ENCODE measurements at places on chromosomes 16 and 17.
A peak's percentile ranks its signal among the peaks of the same experiment; 100 is the strongest.

DNA sequence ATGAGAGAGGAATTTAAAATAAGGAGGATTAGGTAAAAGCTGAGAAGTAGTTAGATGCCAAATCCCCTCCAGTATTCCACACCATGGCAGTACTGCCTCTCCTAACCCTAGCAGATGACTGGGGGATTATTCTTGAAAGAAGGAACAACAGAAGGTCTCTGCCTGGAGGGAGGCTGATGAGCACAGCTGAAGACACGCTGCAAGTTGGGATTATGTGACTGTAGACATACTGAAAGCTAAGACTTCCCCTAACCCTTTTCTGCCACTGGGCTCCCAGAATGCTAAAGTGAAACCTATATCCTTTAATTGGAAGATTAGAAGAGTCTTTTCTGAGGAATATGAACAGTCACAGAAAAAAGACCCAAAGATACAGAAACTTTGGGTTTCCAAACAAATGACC is 27.7 kb upstream of the SLC46A1 start:
- DNase-seq = no peak

- DNase-seq = no peak
Measured at GRCh38 chr17:55845385-55845784, 94.5 kb downstream of the PCTP start.

GRCh38 chr16:84144209-84144858 is 643 bp downstream of the HSDL1 start:
- DNase-seq = peak; percentile 21

- DNase-seq = peak; percentile 74
Measured at GRCh38 chr16:81623365-81624102, 155.6 kb upstream of the PLCG2 start.

DNA sequence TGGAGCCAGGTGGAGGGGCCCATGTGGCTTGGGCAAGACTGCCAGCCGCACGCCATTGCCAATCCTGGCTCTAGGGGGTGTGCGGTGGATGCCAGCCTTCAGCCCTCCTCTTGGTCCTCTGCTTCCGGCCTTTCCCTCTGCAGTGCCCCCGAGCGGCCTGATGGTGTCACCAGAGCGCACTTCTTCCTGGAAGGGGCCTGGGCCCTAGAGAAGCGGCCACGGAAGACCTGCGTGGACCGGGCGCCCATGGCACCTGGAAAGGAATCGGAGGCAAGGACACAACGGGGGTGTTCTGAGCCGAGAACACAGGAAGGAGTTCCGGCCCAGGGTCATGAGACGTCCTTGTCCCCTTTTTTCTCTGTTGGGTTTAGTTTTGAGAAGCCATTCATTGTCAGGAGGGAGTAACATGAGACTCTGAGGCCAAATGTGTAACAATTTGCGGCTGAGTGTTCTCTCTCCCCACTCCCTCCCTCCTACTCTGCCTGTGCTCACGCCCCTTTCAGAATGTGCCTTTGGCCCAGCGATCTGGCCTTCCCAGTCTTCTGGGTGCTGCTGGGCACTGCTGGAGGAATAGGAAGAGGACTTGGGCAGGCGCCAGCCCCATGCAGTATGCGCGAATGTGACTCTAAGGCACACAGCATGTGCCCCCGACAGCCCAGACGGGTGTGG is 92.8 kb downstream of the IRX3 start:
- DNase-seq = peak; percentile 6

Data from CD4-positive, alpha-beta T cell treated with Interleukin-15 for 4 hours (primary cell).